ENCODE measurements at places on chromosomes 13 and 19.

GRCh38 chr13:63636316-63636993 is 2220.8 kb upstream of the PCDH20 start:
- no peak for DNase-seq

DNA sequence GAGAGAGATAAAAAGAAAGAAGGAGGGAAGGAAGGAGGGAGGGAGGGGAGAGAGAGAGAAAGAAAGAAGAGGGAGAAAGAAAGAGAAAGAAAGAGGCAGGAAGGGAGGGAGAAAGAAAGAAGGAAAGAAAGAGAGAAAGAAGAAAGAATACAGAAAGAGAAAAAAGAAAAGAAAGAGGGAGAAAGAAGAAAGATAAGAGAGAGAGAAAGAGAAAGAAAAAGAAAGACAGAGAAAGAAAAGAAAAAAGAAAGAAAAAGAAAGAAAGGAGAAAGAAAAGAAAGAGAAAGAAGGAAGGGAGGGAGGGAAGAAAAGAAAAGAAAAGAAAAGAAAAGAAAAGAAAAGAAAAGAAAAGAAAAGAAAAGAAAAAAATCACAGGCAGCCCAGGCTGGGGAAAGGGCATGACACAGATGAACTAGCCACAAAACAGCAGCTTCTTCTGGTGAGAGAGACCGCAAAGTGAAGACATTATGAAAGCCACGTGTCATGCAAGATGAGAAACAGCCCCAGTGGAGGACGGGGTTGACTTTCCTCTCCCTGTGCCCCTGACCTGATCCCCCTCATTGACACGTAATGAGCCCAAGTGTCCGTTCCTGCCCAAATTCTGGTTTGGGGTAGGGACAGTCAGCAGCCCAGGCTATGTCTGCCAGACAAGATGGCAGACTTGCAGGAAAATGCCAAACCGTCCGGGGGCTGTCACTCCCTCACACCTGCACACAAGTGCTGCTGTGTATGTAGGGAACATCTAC is 102.1 kb downstream of the INSR start:
- no peak for DNase-seq

- DNase-seq = no peak
Observed at GRCh38 chr13:106453101-106453500, 82.4 kb downstream of the EFNB2 start.

- no peak for DNase-seq
Observed at GRCh38 chr13:21517576-21517975, 58.5 kb upstream of the ZDHHC20 start.

DNA sequence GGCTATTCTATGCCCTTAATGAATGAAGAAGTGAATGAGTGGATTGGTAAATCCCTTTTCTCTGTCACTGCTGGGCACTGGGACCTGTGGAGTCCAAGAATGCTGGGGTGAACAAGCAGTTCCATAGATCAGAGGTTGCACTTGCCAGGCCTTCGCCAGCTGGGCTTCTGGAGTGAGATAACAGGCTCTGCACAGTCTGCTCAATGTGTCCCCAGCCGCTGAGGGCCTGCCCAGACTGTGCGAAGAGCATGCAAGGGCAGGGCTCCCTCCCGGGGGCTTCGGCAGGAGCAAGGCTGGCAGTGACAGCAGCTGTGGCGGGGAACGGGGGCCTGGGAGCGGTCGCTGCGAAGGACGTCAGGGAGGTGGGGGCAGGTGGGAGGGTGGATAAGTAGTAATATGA is 51.3 kb downstream of the ZNF536 start:
- no peak for DNase-seq

- peak; percentile 16 for DNase-seq
Observed at GRCh38 chr13:32639502-32640105, 53.4 kb downstream of the PDS5B start.

GRCh38 chr19:55831846-55832245 is at the start of gene NLRP11:
TSS of gene NLRP11 (minus strand) at chr19:55831999. CDS start at chr19:55818174, 13,825 bp downstream.
- no peak for DNase-seq

DNA sequence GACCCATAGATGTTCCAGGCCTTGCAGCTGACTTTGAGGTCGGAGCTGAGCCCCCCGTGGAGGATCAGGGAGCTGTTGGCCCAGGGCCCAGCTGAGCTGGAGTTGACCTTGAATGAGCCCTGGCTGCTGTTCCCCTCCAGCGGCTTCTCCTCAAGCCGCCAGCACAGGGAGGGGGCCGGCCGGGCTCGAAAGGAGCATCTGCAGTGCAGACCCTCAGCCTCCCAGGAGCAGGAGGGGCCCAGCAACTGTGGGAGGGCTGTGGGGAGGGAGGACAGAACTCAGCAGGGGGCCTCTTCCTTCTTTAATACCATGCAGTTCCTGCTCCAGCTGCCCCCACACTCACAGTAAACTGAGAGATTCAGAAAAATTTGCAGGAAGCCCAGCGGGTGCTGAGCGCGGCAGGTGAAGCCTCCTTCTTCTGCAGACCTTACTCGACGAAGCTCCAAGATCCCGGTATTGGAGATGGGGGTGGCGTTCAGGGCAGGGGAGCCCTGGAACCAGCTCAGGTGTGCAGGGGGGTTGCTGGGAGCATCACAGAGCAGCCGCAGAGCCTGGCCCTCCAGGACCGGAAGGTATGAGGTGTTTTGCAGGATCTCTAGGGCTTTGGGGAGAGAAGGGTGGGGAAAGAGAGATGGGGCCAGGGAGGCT is 2.6 kb downstream of the SIGLEC5 start:
- DNase-seq = no peak

DNA sequence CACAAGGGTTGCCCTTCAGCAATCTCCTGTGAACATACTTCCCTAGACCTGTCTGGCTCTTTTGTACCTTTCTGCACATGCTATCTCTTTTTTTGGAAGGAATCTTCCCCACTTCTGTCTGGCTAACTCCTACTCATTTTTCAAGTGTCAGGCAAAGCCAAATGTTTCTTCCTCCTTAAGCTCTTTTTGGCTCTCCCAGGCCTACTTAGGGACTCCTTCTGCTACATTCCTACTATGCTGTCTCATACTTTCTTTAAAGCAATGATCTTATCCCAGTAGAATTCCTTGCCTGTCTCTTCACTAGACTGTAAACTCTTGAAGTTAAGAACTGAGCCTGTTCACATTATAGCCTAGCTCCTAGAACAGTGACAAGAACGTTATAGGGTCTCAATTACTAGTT is 114.9 kb upstream of the WASF3 start:
- no peak for DNase-seq

DNA sequence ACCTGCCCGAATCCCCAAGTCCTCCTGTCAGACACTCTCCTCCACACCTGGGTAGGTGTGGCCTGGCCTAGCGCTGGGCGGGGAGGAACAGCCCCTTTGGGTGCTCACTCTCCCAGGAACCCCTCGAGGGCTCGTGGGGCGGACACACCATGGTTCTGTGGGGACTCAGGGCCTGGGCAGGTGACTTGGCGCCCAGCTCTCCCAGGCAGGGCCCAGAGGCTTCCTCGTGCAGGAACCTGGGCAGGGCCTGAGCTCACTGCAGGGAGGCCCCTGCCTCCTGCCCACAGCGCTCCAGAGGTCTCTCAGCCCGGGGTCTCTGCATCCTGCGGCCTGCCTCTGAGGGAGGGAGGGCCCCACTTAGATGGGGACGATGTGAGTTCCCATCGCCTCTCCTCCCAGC is 11.9 kb downstream of the LSM4 start:
- DNase-seq = no peak

GRCh38 chr19:9850235-9850959 is 15.3 kb downstream of the PIN1 start:
- DNase-seq = no peak

GRCh38 chr13:37212826-37213225 is 107.4 kb upstream of the CSNK1A1L start:
- no peak for DNase-seq

GRCh38 chr19:48351341-48351752 is 12.4 kb downstream of the TMEM143 start:
- DNase-seq = no peak

GRCh38 chr19:39843919-39844793 is 2.0 kb downstream of the FBL start:
- DNase-seq = no peak

GRCh38 chr13:110983241-110983640 is 68.4 kb upstream of the ANKRD10 start:
- no peak for DNase-seq

DNA sequence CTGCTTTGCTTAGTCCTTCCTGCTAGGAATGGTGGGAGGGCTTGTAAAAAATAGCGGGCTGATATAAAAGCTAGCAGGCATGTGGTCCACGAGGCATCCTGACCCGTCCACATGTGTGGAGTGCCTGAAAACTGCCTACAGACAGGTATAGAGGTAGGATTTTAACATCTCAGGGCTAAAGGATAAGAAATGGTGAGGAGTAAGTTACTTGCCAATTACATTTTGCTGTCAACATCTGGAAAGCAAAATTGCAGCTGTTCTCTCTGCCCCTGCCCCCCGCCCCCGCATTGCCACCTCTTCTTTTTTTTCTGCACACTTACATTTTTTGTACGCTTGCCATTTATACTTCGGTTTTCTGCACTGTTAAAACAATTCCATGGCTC is 21.0 kb downstream of the NFIX start:
- DNase-seq = no peak

DNA sequence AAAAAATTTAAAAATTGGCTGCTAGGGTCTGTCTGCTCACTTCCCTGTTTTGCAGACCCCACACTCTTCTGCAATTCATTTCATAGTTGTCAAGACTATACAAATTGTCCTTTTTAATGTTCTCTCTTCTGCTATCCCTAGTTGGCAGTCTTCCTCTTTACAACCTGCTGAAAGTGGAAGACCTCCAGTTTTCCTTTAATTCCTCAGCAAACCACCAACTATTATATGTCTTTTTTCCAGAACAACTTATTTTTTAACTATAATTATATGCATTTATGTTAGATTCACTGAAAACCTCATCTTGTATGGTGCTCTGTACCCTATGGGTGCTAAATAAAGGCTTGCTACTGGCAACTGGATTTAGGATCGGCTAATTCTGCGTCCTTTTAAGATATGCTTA is 1.1 kb upstream of the PHF11 start:
- DNase-seq = no peak

GRCh38 chr19:33646306-33646705 is 24.6 kb downstream of the CHST8 start:
- no peak for DNase-seq

DNA sequence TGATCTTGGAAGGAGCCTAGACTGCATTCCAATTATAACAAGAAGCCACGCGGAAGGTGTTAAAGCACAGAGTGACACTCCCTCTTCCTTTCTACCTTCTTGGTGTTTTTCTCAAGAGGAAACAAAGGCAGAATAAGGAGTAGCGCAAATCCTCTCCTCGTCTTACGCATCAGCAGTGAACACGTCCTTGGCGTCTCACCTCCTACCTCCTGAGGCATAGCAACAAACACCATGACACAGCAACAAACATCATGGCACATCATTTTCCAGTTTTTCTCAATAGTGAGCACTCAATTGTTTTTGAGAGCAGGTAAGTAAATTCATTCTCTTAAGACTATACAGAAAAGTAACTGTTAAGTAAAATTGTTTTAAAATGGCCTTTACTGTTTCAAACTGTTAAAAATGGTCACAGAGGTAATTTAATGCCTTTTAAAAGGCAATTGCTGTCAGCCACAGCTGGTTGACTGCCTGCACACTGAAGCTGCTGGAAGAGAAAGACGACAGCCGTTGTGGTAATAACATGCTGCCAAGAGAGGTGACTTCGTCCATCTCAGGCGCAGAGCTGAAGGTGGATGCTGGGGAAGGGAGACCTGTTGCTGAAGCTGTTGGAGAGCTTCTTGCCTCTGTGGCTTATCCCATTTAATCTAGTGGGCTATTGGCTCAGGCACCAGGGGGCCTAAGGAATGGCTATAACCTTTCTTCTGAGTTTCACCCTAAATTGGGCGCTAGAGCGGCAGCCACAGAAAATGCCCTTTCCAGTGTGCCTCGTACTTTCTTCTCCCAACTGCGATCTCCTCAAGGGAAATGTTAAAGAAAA is 703.7 kb downstream of the UQCRFS1 start:
- no peak for DNase-seq

DNA sequence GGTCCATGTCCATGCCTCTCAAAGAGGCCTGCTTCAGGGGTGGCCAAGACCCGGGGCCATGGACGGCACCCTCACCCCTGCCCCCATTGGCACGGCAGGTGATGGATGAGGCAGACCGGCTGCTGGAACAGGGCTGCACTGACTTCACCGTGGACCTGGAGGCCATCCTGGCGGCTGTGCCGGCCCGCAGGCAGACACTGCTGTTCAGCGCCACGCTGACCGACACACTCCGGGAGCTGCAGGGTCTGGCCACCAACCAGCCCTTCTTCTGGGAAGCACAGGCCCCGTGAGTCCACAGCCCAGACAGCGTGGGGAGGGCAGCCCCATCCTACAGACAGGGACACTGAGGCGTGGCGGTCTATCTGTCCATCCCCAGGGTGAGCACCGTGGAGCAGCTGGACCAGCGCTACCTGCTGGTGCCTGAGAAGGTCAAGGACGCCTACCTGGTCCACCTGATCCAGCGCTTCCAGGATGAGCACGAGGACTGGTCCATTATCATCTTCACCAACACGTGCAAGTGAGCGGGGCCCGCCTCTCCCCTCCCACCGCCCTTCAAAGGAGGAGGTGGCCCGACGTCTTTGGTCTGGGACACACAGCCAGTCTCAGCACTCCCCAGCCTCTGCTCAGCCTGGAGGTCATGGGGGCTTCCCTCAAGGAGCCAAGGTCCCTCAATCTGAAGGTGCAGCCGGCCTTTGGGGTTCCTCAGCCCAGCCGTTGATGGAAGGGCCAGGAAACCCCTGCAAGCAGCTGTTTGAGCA is 2.9 kb downstream of the DDX49 start:
- DNase-seq = no peak

- DNase-seq = no peak
Observed at GRCh38 chr19:49318296-49318695, 6.7 kb downstream of the SLC6A16 start.

- DNase-seq = peak; percentile 77
Observed at GRCh38 chr13:35953537-35954206, 177.5 kb downstream of the DCLK1 start.

GRCh38 chr19:1057176-1057855 is 9.7 kb upstream of the ARHGAP45 start:
- DNase-seq = no peak

DNA sequence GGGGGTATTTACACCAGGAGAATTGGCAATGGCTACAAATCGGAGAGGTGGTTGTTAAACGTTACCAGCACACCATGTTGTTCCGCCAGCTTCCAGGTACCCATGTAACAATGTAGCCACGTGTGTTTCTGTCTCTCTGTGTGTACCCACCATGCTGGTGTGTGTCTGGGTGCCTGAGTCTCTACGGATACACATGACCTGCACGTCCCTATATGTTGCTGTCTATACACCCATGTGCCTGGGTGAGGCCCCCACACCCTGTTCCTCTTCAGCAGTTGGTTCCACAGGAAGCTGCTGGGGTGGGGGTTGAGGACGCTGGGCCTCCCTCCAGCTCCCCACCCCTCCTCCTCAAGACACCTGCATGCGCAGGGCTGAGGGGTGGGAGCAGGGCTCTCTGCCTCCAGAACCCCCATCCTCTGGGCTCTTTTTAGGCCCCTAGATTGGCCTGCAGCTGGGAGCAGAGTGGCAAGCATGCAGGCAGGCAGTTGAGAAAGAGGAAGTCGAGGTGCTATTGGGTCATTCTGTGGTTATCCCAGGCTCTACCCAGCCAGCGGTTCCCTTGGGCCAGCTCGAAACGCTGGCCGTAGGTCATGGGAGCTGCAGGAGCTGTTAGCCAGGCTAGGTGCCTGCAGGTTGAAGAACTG is at the start of gene ARHGEF18:
Gene ARHGEF18, plus strand, starts transcription at position 351 of the 644 bp plus-strand sequence. CDS start 13,954 bp downstream, outside the sequence.
- no peak for DNase-seq
